ENCODE measurements at places on chromosomes 6 and 20. TPM values are rescaled to one million over a fixed set of nuclear protein-coding genes. Genes with fewer than 3 reads are reported as not detected.

- no peak overlapping the region for H3K27ac ChIP-seq
- H3K27me3 ChIP-seq, result no peaks in the 10 kb centered on the region
Measured at GRCh38 chr6:48150701-48151100, 39.7 kb upstream of the PTCHD4 start.

DNA sequence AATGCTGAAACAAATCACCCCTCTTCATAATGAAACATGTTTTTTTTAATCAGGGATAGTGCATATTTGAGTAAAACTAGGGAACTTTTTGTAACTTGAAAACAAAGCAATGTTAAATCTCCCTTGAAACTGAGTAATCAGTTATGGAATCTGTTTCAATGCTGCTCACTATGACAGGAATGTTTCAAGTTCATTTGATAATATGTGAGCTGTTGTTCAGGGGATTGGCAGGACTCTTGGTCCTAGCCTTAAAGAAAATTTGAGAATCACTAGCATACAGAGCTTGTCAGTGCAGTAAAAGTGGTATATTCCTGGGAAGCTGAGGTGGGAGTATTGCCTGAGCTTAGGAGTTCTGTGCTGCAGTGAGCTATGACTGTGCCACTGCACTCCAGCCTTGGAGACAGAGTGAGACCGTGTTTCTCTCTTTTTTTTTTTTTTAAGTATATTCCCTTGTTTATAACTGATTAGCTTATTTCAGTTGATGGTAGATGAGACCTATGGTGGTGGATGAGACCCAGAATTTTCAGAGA, 21.6 kb upstream of the CALHM6 start:
- no peak overlapping the region for H3K27ac ChIP-seq

DNA sequence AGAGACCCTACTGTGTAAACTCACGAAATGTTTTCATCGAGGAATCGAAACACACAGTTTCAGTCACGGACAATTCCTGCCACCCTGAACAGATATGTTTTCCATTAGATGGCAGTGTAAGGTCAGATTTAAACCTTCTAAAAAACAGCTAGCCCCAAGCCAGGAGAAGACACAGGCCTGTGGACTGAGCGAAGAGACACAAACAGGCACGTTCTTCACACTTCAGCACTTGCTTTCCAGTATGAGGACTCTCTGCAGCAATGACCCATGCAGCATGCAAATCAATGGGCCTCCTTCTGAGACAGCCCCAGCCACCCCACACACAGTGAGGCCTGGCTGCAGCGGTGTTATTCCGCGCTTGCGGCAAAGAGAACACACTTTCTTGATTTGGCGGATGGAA, 31.9 kb downstream of the HUS1B start:
- no peak overlapping the region for H3K4me3 ChIP-seq
- no peaks in the 10 kb centered on the region for H3K27me3 ChIP-seq

DNA sequence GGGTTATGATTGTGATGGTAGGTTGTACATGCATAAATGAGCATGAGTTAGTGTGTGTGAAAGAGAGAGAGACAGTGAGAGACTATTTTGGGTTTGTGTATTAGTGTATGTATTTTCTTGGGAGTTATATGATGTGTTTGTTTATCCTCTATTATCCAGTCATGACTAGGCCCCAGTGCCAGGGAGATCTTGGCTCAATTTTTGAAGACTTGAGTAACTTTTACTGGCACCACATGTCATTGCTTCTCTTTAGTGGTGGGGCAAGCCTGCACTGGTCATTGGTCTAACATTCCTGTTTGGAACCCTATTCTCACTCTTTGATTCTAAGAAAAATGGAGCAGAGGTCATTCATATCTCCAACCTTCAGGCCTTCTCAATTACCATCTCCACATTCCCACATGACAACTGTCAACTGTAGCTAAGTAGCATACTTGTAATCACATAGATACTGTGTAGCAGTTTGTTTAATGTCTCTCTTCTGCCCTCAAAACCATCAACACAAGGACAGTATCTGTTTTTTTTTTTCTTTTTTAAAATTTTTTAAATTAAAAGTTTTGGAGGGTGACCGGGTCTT, 8.8 kb downstream of the L3MBTL1 start:
- no peak overlapping the region for H3K4me3 ChIP-seq
- no peaks in the 10 kb centered on the region for H3K36me3 ChIP-seq
- no peaks in the 10 kb centered on the region for H3K27me3 ChIP-seq
- H3K27ac ChIP-seq, result no peak overlapping the region
- H3K4me1 ChIP-seq, result no peaks in the 10 kb centered on the region

DNA sequence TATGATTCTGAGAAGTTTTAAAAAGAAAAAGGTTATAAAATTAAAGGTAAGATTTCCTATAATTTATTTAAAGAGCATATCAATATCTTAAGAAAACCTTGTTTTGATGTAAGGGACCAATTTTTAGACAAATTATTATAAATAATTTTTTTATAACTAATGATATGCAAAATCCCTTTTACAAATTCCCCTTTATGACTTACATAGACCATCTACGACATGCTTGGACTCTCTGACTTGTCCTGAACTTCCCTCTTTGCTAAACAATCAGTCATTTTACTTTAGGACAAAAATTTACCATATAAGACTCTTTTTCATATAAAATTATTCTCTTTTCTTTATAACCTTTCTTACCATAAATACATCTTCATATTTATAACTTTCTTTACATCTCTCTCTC, 15.3 kb upstream of the ANGPT4 start:
- H3K36me3 ChIP-seq, result no peaks in the 10 kb centered on the region
- DNase-seq, result no peak
- no peaks in the 10 kb centered on the region for H3K27me3 ChIP-seq
- H3K4me1 ChIP-seq, result peaks cover 5% of the 10 kb centered on the region
- H3K4me3 ChIP-seq, result no peak overlapping the region

GRCh38 chr6:132220800-132221199, 180.5 kb downstream of the MOXD1 start:
- no peaks in the 10 kb centered on the region for H3K36me3 ChIP-seq
- no peaks in the 10 kb centered on the region for H3K27me3 ChIP-seq
- H3K4me3 ChIP-seq, result no peak overlapping the region

DNA sequence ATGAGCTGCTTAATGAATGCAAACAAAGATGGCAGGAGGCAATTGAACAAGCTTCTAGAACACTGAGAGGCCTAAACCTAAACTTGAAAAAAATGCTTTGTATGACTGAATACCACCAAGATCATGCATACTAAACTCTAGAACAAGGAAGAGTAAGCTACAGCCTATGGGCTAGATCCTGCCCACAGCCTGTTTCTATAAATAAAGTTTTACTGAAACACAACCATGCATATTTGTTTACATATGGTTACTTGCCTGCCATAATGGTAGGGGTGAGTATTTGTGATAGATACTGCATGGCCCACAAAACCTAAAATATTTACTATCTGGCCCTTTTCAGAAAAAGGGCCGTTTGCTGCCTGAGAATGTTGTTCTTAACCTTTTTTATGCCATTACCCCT, 37.0 kb downstream of the ZFP64 start:
- H3K36me3 ChIP-seq, result peaks cover 11% of the 10 kb centered on the region
- no peaks in the 10 kb centered on the region for H3K27me3 ChIP-seq
- DNase-seq, result no peak
- no peaks in the 10 kb centered on the region for H3K4me1 ChIP-seq
- H3K4me3 ChIP-seq, result no peak overlapping the region
- no peak overlapping the region for H3K27ac ChIP-seq

DNA sequence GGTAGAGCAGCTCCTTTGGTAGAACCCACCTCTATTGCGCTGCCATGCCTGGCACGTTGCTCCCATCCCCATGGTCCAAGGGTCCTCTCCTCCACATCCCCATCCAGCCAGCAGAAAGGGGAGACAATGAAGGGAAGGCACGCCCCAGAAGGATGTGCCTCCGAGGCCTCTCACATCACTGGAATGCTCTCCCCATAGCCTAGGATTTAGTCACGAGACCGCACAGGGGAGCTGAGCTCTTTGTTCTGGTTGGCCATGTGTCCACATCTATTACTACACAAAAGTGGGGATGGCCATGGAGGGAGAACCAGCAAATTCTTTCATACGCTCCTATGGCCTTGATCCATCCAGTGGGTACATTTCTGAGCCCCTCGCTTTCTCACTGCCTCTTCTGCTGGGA, 60.5 kb upstream of the SALL4 start:
- H3K27me3 ChIP-seq, result peaks cover 3% of the 10 kb centered on the region
- DNase-seq, result no peak
- H3K36me3 ChIP-seq, result no peaks in the 10 kb centered on the region
- H3K4me3 ChIP-seq, result no peak overlapping the region

DNA sequence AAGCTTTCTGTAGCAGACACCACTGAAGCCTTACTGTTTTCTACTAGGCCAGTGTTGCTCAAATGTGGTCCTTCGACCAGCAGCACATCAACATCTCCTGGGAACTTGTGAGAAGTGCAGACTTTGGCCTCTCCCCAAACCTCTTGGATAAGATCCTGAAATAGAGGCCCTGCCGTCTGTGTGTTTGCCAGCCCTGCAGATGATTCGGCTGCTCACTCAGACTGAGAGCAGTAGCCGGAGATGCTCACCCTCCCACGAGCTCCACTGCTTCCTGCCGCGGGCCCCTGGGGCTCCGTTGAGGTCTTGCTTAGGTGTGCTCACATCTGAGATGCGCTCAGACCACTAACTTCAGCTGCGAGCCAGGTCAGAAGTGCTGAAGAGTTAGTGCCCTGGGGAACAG, 129.5 kb upstream of the SSTR4 start:
- H3K27ac ChIP-seq, result no peak overlapping the region
- no peaks in the 10 kb centered on the region for H3K4me1 ChIP-seq
- no peaks in the 10 kb centered on the region for H3K36me3 ChIP-seq

GRCh38 chr6:56424542-56425083, 177.2 kb upstream of the COL21A1 start:
- H3K27me3 ChIP-seq, result no peaks in the 10 kb centered on the region
- no peaks in the 10 kb centered on the region for H3K4me1 ChIP-seq
- no peak overlapping the region for H3K4me3 ChIP-seq
- no peak overlapping the region for H3K27ac ChIP-seq
- no peaks in the 10 kb centered on the region for H3K36me3 ChIP-seq

DNA sequence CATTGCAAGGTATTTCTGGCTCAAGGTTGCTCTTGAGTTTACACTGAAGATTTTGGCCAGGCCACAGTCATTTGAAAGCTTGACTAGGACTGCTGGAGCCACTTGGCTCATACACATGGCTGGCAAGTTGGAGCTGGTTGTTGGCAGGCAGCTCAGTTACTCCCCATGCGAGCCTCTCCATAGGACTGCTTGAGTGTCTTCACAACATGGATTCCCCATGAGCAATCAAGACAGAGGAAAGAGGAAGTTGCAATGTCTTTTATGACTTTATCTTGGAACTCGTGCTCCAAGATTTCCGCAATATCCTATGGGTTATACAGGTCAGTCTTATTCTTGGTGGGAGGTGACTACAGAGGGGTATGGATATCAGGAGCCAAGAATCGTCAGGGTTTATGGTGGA, 1.4 kb upstream of the MANBAL start:
- no peaks in the 10 kb centered on the region for H3K36me3 ChIP-seq
- no peak overlapping the region for H3K27ac ChIP-seq
- H3K4me3 ChIP-seq, result no peak overlapping the region
- H3K4me1 ChIP-seq, result peaks cover 4% of the 10 kb centered on the region

DNA sequence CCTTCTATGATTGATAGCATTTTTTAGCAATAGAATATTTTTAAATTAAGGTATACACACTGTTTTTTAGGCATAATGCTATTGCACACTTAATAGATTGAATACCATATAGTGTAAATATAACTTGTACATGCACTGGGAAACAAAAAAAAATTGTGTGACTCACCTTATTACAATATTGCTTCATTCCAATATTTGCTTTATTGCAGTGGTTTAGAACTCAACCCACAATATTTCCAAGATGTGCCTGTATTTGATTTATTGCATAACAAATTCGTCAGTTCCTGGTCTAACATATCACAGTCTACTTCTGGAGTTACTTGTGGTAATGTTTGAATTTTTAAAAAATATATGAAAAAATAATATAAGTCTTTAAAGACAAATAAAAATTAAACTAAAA, 41.9 kb upstream of the DEFB112 start:
- DNase-seq, result no peak
- H3K36me3 ChIP-seq, result no peaks in the 10 kb centered on the region
- H3K4me1 ChIP-seq, result no peaks in the 10 kb centered on the region
- no peaks in the 10 kb centered on the region for H3K27me3 ChIP-seq
- H3K4me3 ChIP-seq, result no peak overlapping the region

GRCh38 chr20:59831916-59832270, 101.5 kb downstream of the SYCP2 start:
- no peak overlapping the region for H3K27ac ChIP-seq
- no peak overlapping the region for H3K4me3 ChIP-seq
- no peaks in the 10 kb centered on the region for H3K36me3 ChIP-seq

DNA sequence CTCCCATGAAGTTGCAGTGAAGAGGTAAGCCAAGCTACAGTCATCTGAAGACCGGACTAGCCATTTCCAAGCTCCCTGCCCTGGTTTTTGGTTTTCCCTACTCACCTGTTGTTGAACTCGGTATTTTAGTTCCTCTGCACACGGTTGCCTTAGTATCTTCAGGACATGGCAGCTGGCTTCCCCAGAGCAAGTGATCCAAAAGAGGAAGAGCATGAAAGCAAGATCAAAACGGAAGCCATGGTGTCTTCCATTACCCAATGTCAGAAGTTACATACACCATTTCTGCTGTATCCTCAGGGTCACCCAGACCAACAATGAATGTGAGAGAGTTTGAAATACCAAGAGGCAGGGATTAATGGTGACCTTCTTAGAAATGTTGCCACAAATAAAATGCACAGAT, 276.6 kb upstream of the CNR1 start:
- H3K27ac ChIP-seq, result no peak overlapping the region
- H3K4me1 ChIP-seq, result no peaks in the 10 kb centered on the region
- no peaks in the 10 kb centered on the region for H3K36me3 ChIP-seq

The SLC52A3 gene
- polyA plus RNA-seq, result 8.8 TPM

The OXT gene
- polyA plus RNA-seq, result 2.7 TPM

The GPR6 gene
- 0.04 TPM for polyA plus RNA-seq

The SMLR1 gene
- 1.4 TPM for polyA plus RNA-seq

Data from small intestine (tissue), 16 donors.